ENCODE measurements at places on chromosomes 11 and 22.

GRCh38 chr11:123206791-123207434, 11.9 kb upstream of the CLMP start:
- peak; percentile 92 for DNase-seq

DNA sequence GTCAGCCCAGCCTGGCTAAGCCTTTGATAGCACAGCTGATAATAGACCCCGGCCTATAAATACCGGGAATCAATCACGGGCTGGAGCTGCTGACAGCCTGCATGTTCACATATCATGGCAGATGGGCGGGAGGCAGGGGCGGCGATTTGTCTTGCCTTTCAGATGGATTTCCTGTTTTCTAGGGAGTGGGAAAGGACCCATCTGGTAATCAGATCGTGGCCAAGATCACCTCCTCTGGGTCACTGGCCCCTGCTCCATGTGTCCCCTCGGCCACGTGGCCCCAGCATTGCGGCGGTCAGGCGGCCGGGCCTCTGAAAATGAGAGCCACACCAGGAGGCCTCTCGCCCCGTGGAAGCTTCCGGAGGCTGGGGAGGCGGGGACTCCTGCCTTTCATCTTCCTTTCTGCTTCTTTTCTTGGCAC, 36.6 kb downstream of the SMIM38 start:
- no peak for DNase-seq

- DNase-seq, result no peak
Measured at GRCh38 chr11:29627541-29627940, 389.3 kb downstream of the KCNA4 start.

DNA sequence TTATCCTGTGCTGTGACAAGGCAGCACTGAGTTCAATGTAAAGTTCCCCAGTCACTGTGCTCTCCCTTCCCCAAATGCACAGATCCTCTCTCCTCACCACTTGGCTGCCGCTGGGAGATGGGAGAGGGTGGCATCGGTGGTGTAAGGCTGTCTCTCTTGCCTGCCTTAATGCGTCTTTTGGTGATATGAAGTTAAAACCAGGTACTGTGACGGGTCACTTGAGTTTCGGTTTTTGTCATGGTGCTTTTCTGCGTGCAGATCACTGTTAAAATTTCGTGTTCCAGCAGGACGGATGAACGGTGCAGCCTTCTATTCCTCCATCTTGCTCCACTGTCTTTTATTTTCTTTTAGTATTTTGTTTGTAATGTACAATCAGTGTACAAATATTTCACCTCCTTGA, 18.6 kb downstream of the GLB1L2 start:
- no peak for DNase-seq

- DNase-seq, result no peak
Measured at GRCh38 chr22:47293368-47294221, 531.1 kb downstream of the TBC1D22A start.

GRCh38 chr22:50676661-50677492, 4.3 kb downstream of the SHANK3 start:
- DNase-seq, result no peak

- no peak for DNase-seq
Measured at GRCh38 chr22:34877506-34877905, 188.5 kb upstream of the ISX start.

DNA sequence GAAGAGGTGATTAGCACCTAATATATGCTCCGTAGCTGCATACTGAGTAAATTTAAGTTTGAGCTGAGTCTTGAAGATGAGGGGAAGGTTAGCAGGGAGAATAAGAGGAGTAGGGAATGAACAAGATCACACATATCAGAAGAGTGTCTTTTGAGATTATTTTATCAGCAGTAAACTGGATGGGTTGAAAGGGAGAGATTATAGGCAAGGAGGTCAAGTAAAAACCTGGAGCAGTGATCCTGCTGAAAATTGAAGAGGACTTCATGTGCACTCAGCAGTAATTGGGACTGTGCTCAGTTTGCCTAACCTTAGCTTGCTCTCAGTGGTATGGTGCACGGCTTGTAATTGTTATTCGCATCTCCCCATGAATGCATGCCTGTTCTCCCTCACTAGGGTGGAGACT, 79.5 kb upstream of the PICALM start:
- no peak for DNase-seq

GRCh38 chr11:112972399-112973145, 11.4 kb downstream of the NCAM1 start:
- no peak for DNase-seq

- no peak for DNase-seq
Measured at GRCh38 chr11:8732324-8732670, 49.7 kb downstream of the RPL27A start.

DNA sequence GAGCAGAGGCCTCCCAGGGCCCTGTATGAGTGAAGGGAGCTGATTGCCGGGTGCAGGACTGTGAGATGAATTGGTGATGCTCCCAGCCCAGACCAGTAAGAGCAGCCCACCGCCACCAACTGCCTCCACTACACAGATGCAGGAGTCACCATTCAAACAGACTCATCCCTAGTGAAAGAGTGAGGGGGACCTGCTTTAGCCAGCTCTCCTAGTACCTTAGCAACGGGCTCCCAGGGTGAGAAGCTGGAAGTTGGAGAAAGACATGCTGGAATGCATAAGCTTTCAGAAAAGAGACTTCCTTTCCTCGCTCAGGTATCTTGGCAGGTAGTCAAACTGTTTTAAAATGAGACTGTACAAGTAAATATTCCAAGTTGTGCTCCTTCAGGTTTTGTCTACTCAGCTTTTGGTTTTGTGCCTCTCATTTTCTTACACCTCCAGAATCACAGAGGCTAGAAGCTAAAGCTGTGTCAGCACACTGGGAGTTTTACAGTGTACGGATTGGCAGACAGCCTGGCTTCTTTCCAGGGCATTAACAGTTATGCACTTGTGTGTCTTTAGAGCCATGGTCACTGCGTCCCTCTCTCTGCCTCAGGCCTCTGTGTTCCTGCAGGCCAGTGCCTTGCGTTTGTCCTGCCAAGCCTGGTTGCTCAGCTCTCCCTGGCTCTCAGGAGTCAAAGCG, 146.2 kb downstream of the ATXN10 start:
- no peak for DNase-seq

- DNase-seq, result no peak
Measured at GRCh38 chr11:45169310-45170072, 23.1 kb downstream of the PRDM11 start.

- no peak for DNase-seq
Measured at GRCh38 chr22:29331658-29332300, 16.3 kb upstream of the RASL10A start.

DNA sequence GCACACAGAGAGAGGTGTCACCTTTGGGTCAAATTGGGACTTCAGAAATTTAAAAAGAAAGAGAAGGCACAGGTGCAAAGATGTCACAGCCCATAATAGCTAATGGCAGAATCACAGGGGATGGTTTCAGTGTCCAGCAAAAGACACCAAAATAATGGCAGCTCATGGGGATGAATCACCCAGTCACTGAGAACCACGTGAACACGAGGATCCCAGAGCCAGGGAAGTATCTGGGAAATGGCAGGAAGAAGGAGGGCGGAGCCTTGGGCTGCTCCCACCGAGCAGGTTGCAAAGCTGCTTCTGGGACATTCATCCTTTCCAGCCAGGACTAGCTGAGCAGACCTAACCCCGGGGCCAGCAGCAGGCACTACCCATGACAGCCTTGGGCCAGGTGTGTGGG, 45.6 kb downstream of the TRMU start:
- peak; percentile 64 for DNase-seq

DNA sequence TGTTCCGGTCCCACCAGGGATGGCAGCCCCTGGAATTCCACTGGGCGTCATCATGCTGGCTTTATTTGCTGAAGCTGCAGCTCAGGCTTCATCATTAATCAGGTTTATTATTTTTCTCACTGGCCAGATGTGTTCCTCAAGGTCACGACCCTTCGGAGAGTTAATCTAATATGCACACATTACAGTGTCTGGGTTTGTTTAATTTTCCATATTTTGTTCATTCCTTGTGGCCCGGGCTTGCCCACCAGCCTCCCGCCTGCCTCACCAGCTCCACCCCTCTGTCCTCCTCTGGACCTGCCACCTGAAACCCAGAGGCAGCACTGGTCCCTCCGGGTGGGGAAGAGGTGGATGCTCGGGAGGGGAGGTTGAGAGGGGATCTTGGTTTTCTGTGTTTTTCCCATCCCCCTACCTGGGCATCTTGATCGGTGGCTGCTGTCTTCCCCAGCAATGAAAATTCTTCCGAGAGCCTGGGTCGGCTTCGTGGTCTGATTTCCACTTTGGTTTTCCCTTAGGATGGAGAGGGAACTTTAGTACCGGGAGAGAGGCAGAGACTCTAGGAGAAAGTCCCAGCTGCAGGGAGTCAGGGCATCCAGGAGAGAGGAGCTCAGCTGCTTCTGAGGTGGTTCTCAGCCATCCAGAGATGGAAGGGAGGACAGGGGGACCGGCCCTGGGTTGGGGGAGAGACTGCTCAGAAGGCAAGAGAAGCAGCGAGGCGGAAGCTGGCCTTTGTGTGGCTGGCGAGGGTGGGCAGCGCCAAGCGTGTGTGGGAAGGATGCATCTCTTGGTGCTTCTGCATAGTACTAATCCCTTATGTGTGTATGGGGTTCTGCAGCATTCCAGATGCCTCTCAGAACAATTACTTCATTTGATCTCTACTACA, 2.1 kb downstream of the GRIK4 start:
- no peak for DNase-seq

GRCh38 chr11:87866951-87867350, 308.3 kb downstream of the RAB38 start:
- DNase-seq, result no peak

GRCh38 chr22:17824457-17824856, 50.2 kb upstream of the BID start:
- no peak for DNase-seq

All from ELF-1 (cell line).